ENCODE measurements at places on chromosomes 3 and 15.

GRCh38 chr15:101068961-101069653, 149.9 kb downstream of the LRRK1 start:
- no peak for DNase-seq

GRCh38 chr3:194141415-194142155, 5.6 kb downstream of the HES1 start:
- DNase-seq: peak; percentile 38

DNA sequence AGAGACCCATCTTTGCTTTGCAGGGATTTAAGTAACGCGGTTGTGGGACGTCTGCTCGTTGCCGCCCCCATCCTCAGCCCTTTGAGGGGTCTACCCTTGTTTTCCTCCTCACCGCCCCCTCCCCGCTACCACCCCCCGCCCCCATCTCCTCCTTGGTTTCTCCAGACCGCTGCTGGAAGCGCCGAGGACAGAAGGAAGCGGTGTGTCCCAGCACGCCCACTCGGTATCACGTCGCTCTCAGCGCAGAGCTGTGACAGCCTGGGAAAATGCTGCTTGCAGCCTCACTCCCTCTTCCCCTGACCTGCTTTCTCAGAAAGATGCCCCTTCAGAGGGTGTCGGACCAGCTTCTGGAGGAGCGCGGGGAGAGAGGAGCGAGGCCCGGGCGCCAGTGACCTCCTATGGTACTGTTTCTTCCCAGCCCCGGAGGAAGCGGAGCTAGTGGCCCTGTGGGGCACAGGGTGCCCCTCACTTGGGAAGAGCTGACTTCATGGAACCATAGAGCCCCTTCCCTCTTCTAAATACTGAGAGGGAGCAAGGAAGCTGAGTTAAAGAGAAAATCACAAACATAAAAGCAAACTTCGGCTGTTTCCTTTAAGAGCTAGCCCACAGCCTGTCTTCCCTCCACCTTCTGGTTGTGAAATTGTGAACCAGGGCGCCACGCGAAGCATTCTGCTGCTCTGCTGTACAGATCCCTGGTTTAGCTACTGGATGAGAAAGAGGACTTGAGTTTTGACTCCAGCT, 698 bp downstream of the IL1RAP start:
- DNase-seq: no peak

- no peak for DNase-seq
These were observed 198.1 kb downstream of the NEK10 start for GRCh38 chr3:27171113-27171512.

DNA sequence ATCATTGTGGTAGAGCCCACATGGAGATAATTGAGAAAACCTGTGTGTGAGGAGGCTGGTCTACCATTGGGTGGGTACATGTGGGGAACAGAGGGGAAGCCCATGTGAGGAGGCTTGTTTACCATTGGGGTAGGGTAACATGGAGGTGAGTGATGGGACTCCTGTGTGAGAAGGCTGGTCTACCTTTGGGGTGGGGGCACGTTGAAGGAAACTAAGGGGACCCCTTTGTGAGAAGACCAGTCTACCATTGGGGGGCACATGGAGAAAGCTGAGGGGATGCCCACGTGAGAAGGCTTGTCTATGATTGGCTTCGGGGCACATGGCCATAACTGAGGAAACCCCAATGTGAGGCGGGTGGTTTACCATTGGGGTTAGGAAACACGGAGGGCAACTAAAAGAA, 158.5 kb downstream of the FBLN2 start:
- DNase-seq: no peak

DNA sequence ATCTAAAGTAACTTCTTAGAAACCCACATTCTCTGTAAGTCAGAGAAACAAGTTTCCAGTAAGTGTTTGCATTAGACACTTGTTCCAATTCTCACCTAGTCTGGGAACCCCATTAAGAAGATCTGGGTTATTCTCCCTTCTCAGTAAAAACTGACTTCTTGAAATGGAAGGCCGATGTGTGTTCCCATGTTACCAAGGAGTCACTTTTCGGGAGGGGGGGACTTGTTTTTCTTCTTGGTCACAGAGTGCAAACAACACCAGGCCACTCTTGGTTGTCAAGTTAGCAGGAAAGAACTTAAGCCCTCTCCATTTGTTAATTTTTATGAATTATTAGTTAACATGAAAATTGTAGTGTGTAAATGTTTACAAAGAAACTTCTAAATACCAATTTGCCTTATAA, 55.6 kb downstream of the ITPR1 start:
- DNase-seq: no peak

- no peak for DNase-seq
These were observed 127.3 kb downstream of the EEFSEC start for GRCh38 chr3:128280481-128281052.

- no peak for DNase-seq
These were observed 34.1 kb upstream of the LIMD1 start for GRCh38 chr3:45560281-45560971.

DNA sequence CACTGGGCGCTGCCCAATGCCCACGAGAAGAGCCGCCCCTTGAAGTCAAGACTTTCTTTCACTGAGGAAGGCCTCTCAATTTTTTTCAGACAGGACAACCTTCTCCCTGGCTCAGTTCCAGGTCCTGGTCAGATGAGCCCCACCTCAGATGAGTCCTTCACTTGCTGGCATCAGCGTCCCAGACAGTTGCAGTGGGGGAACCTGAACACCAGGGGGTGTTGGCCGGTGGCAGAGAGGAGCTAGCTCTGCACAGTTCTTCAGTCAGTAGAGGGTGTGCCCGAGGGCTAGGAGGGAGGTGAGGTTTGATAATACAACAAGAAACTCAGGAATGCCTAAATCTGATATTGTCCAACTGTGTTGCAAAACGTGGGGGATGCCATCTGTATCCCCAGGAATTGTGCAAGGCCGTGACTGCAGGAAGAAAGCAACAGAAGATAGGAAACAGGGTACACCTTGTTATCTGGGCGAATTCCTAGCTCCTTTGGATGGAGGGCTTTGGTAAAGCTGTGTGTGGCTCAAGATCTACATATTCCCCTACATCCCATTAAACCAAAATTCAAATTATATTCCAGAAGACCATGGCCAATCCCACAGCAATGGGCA, 34.3 kb downstream of the CCR3 start:
- DNase-seq: peak; percentile 10

DNA sequence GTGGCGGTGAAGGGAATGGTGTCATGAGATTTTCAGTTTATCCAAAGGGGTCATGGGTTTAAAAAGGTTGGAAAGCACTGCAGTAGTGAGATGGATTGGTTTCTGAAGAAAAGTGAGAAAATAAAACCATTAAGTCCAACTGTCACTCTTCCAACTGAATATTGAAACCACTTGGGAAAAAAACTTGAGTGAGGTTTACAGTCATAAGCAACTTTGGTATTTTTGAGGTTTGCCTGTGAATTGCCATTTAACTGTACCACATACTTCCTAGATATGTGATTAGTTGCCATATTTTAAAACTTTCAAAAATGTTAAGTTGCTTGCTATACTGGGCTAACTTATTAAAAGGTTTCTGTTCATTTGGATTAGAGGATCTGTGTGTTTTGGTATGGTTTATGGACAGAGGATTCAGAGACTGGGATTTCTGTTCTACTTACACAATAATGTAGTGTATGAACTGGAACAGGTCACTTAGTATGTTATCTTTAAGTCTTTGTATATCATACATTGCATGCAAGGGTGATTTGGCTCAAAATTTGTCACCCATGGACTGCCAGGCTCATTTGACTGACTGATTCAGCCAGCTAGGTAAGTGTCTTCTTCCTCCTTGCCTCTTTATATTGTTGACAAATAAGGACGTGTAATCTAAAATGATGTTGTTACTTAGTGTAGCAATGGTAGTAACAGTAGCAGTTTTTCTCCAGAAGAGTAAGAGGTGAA, 201.4 kb upstream of the EOMES start:
- DNase-seq: no peak

DNA sequence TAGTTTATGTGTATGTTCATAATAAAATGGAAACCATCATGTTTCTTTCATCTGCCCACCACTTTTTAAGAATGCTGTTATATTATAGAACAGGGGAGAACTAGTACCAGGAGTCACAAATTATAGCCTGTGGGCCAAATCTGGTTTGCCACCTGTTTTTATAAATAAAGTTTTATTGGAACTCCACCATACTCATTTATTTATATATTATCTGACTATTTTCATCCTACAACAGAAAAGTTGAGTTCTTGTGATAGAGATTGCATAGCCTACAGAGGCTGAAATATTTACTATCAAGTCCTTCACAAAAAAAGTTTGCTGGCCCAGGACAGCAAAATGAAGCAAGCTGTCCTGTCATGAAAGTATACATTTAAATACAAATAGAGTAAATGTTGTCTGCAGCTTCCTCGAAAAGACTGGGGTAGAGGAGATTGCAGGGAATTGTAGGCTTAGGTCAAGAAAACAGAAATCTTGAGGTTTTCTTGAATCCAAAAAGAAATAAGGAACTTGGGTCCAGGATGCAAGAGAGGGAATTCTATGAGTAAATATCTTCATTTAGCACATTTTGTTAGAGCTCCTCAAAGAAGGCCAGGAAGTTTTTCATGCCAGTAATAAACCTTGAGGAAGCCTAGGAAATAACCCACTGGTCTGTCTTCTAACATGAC, 41.1 kb downstream of the FILIP1L start:
- DNase-seq: no peak

- no peak for DNase-seq
These were observed 195.0 kb downstream of the ZNF621 start for GRCh38 chr3:40719660-40720287.

DNA sequence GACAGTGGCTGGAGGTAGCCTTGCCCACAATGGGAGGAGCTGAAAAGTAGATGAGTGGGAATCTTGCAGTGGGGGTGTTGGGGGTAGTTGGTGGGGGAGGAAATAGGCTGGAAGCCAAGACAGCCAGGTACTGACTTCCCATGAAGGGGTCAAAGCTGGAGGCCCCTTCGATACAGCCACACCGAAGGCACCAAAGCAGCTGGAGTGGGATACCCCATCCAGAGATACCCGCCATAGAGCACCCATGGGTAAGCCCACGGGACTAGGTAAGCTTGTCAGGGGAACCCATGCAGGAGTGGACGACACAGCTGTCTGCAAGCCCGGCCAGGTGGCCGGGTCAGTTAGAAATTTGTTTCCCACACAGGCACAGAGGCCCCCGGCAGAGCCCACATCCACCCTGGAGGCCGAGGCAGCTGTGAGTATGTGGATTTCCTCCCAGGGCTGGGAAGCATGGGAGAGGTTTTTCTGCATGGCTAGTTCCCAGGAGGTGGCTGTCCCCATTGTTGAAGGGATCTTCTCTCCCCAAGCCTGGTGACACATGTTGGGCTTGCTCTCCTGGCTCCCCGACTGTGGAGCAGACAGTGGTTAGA, 28.6 kb downstream of the PRR23E start:
- no peak for DNase-seq

DNA sequence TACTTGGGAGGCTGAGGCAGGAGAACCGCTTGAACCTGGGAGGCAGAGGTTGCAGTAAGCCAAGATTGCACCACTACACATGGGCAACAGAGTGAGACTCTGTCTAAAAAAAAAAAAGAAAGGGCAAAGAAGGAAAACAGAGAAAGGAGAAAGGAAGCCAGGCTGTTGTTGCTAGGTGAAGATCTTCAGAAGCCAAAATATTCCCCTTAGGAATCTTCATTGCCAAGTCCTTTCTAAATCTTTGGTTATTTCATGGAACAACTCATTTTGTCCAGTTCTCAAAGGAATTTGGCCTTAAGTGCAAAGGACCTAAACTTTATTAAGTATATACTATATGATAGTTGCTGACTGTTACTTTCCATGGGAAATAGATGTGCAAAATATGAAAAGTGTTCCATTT, 59.2 kb upstream of the OSBPL11 start:
- DNase-seq: no peak

DNA sequence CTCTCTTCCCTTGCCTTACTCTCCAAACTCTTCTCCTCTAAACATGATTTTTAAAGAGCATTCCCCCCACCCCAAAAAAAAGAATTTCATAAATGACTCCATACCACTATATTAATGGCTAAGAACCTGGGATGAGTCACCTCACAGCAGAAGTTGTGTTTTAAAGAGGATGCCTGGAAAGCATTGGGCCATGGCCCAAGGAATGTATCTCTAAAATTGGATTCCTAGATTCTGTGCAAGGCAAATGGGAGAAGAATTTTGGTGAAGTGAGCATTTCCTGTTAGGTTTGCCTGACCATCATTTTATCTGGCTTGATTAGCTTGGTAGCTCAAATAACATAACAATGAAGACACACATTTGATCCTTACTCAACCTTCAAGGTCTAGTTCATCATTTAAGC, 251.4 kb downstream of the NR1D2 start:
- no peak for DNase-seq

DNA sequence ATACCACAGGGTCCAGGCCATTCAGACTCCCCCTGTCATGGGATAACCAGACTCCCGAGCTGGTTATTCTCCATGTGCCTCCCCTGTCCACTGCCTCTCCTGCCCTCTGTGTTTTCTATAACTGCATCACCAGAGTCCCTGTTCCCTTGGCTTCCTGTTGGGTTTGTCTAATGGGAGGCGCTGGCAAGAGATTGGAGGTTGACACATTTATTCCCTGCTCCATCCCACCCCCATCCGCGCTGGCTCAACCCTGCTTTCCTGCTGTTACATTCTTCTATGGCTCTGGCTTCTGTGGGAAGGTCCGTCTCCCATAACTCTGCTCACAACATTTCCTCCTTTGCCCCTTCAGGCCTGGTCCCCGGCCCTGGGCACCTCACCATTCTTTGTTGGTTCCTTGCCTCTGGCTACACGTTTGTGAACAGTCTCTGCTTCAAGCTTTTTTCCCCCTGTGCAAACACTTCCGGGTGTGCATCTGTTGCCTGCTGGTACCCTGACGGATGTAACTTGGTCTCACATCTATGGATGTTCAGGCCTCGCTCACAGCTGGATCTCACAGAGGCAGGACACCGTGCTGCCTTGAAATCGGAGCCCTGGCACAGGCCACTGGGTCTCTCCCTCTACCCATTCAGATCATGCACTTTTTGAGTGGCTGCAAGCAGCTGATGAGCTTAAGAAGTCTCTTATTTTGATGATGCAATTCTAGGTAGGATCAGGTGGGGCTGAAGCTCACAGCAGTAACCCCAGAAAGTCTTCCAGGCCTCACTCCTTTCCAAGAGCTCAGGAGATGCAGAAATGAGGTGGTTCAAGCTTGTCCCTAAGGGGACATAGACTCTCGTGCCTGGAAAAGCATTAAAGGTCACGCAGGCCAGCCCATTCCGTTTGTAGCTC, 68.6 kb upstream of the ATP13A3 start:
- DNase-seq: no peak

- no peak for DNase-seq
These were observed 294.4 kb downstream of the EPHB1 start for GRCh38 chr3:135089451-135089850.

DNA sequence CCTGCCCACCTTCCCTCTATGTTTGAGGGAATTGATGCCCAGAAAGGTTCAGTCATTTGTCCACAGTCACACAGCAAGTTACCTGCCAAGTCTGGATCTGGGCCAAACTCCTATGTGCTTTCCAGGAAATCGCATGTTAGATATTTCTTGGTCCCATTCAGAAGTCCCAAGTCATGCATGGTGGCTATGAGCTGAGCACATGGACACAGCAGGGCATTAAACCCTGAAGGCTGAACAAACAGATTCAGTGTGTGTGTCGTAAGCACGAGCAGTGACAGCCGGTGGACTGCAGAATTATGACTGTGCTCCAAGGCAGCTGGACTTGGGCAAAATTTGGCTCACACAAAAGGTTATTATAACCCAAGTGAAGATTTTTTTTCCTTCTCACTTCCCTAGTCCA, 11.4 kb upstream of the SLC6A6 start:
- DNase-seq: no peak
